Spinal cord (tissue), 10 donors: ENCODE measurements at places on chromosomes 5 and 9.

DNA sequence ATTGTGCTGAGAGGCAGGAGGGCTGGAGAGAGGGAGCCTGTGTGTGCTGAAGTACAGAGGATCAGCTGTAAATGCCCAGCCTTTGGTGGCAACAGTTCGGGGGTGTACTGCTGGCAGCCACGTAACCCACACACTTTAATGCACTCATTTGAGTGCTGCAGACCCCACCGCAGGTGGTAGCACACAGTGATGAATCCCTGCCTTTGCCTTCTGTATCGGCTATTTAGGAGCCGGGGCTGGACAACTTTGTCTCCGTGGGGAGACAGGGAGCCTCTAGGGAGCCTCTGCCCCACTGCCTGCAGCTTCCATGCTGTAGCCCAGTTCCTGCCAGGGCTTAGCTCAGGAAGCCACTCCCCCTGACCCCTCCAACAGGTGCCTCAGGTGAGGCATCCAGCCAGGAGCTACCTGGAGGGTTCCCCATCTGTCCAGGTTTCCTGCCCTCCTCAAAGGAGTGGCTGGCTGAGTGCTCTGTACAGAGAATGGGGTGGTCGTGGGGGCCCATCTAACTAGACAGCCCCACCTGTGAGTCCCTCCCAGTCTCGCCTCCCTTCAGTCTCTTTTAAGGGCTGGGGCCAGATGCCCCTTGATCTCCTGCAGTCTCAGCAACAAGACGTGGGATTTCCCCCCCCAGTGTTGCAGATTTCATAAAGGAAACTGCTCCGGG is 44.5 kb downstream of the SECISBP2 start:
- peaks cover 42% of the 10 kb centered on the region for H3K4me1 ChIP-seq
- no peak overlapping the region for H3K4me3 ChIP-seq
- peaks cover 64% of the 10 kb centered on the region for H3K36me3 ChIP-seq
- H3K27me3 ChIP-seq: no peaks in the 10 kb centered on the region
- no peak overlapping the region for H3K27ac ChIP-seq

GRCh38 chr9:136328622-136329041 is 1.3 kb downstream of the GPSM1 start:
- H3K27ac ChIP-seq: peak overlapping the region; percentile 87
- peaks cover 55% of the 10 kb centered on the region for H3K36me3 ChIP-seq
- H3K4me1 ChIP-seq: peaks cover 79% of the 10 kb centered on the region

GRCh38 chr9:33452828-33453271 is 5.5 kb upstream of the AQP3 start:
- H3K36me3 ChIP-seq: no peaks in the 10 kb centered on the region
- no peak overlapping the region for H3K27ac ChIP-seq

GRCh38 chr5:169637085-169637548 is at the start of gene DOCK2:
Gene DOCK2 (plus strand): TSS chr5:169637275. CDS start chr5:169637327, 52 bp downstream.
- H3K4me3 ChIP-seq: no peak within 1 kb of the TSS
- H3K27ac ChIP-seq: no peak within 1 kb of the TSS
- H3K4me1 ChIP-seq: peaks cover 17% of the 10 kb centered on the region

GRCh38 chr9:97803167-97804058 is 49.6 kb upstream of the FOXE1 start:
- peaks cover 3% of the 10 kb centered on the region for H3K4me1 ChIP-seq
- peak overlapping the region; percentile 19 for H3K4me3 ChIP-seq
- no peak overlapping the region for H3K27ac ChIP-seq
- H3K27me3 ChIP-seq: peaks cover 6% of the 10 kb centered on the region
- peak; percentile 88 for DNase-seq

DNA sequence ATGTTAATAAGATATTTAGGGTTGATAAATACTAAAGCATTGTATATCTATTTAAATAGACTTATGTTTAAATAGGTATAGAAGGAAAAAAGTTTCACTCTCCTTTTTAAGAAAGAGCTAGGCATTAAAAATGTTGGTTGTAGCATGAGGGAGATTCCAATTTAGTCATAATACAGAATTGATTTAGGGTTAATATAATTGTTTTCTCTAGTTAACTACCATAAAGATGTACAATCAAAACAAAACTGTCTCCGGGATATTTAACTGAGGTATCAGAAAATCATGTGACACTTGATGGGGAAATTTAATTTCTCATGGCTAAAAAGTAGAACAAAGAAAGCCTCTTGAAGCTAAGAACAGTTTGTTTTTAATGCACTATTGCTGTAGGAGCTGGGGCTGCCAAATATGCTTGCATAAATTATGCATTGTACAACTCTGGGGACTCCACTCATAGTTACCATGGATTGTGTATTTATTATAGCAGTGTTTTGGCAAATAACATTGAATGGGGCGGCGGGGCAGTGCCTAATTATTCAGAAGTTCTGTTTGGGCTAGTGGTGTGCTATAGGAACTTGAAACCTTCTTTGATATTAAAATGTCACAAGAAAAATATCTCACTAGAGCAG is 44.2 kb downstream of the SMC2 start:
- H3K4me3 ChIP-seq: no peak overlapping the region
- H3K36me3 ChIP-seq: peaks cover 3% of the 10 kb centered on the region
- H3K27me3 ChIP-seq: no peaks in the 10 kb centered on the region
- H3K4me1 ChIP-seq: no peaks in the 10 kb centered on the region
- no peak overlapping the region for H3K27ac ChIP-seq
- DNase-seq: no peak

- DNase-seq: no peak
- H3K4me1 ChIP-seq: peaks cover 10% of the 10 kb centered on the region
- H3K4me3 ChIP-seq: no peak overlapping the region
- H3K27me3 ChIP-seq: peaks cover 8% of the 10 kb centered on the region
- H3K36me3 ChIP-seq: no peaks in the 10 kb centered on the region
Measured at GRCh38 chr5:174335682-174336364, 290.3 kb downstream of the NSG2 start.

- no peak overlapping the region for H3K27ac ChIP-seq
- no peaks in the 10 kb centered on the region for H3K4me1 ChIP-seq
- no peaks in the 10 kb centered on the region for H3K27me3 ChIP-seq
- H3K4me3 ChIP-seq: no peak overlapping the region
Measured at GRCh38 chr9:13778631-13779030, 499.1 kb upstream of the MPDZ start.

DNA sequence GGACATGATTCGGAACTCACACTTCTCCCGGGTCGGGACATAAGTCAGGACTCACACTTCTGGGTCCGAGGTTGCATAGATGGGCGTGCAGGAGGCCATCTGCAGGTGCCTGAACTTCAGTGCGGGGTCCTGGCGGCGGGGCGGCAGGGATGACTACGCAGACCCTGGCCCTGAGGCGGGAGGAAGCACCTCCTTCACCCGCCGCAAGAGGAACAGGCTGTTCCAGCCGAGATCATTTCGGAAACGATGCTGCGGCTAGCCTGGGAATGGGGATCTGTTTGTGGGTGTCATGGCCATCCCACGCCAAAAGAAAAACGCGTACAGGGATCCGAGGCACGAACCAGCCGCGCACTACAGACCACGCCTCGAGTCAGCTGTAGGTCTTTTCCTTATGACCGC is 196.6 kb downstream of the TTLL11 start:
- no peak overlapping the region for H3K4me3 ChIP-seq
- peaks cover 7% of the 10 kb centered on the region for H3K36me3 ChIP-seq
- no peaks in the 10 kb centered on the region for H3K27me3 ChIP-seq
- H3K4me1 ChIP-seq: peaks cover 12% of the 10 kb centered on the region

DNA sequence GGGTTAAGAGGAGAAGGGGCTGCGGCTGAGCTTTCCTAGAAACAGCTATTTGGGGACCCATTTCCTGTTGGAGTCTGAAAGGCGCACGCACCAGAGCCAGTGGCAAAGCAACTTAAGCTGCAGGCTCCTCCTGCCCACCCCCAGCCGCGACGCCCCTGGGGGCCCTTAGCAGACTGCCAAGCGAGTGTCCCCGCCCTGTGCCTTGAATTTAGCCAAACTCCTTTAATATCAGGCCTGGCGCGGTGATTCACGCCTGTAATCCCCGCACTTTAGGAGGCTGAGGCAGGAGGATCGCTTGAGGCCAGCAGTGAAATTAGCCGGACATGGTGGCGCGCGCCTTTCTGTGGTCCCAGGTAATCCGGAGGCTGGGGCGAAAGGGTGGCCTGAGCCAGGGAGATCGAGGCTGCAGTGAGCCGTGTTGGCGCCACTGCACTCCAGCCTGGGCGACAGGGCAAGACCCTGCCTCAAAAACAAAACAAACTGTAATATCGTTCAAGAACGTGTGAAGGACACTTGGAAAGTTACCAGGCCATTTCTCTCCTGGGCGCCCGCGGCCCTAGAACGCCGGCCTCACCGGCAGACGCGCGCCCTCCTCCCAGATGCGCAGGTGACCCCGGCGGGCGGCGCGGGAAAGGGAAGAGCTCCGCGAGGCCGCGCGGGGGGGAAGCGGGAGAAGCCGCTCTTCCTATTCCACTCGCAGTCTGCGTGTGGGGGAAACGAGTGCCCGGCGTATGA is 1.0 kb upstream of the F2R start:
- H3K4me1 ChIP-seq: peaks cover 25% of the 10 kb centered on the region
- peak overlapping the region; percentile 78 for H3K4me3 ChIP-seq

DNA sequence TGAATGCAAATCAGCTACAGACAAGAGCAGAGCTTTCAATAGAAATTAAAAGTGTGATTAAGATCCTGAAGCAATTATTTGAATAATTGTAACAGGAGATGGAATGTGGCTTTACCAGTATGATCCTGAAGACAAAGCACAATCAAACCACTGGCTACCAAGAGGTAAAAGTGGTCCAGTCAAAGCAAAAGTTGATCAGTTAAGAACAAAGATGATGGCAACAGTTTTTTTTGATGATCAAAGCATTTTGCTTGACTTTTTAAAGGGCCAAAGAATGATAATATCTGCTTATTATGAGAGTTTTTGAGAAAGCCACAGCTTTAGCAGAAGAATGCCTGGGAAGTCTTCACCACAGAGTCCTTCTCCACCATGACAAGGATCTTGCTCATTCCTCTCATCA is 409.2 kb downstream of the CSNK1G3 start:
- no peaks in the 10 kb centered on the region for H3K4me1 ChIP-seq
- DNase-seq: no peak
- H3K36me3 ChIP-seq: no peaks in the 10 kb centered on the region
- H3K27me3 ChIP-seq: no peaks in the 10 kb centered on the region
- no peak overlapping the region for H3K27ac ChIP-seq

DNA sequence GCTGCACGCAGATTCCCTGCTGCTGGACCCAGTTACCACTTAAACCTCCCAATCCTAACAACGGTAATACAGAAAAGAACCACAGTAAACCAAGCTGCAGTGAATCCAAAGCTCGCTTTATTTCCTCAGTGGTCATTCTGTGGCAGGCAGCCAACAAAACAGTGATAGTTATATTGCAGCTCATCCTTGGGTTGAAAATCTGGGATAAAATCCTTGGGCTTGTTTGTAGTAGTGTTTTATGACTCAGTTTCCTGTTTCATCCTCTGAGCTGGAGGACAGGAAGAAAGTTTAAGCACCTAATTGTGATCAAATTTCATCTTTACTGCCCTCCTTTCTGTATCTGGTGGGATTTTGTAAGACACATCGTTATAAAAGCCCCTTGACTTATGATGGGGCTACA is 31.4 kb downstream of the HMGCR start:
- DNase-seq: no peak
- H3K27ac ChIP-seq: no peak overlapping the region
- H3K4me1 ChIP-seq: peaks cover 6% of the 10 kb centered on the region
- no peaks in the 10 kb centered on the region for H3K36me3 ChIP-seq
- no peaks in the 10 kb centered on the region for H3K27me3 ChIP-seq

GRCh38 chr5:55441954-55442353 is 92.8 kb downstream of the PLPP1 start:
- no peaks in the 10 kb centered on the region for H3K27me3 ChIP-seq
- no peaks in the 10 kb centered on the region for H3K36me3 ChIP-seq
- peaks cover 26% of the 10 kb centered on the region for H3K4me1 ChIP-seq
- no peak overlapping the region for H3K4me3 ChIP-seq

- no peak within 1 kb of the TSS for H3K4me3 ChIP-seq
- no peaks in the 10 kb centered on the region for H3K27me3 ChIP-seq
- H3K27ac ChIP-seq: no peak within 1 kb of the TSS
Measured at GRCh38 chr5:9630251-9630650, at the start of gene TAS2R1. Gene TAS2R1 (minus strand): TSS chr5:9630351. CDS start chr5:9630032, 319 bp downstream.

DNA sequence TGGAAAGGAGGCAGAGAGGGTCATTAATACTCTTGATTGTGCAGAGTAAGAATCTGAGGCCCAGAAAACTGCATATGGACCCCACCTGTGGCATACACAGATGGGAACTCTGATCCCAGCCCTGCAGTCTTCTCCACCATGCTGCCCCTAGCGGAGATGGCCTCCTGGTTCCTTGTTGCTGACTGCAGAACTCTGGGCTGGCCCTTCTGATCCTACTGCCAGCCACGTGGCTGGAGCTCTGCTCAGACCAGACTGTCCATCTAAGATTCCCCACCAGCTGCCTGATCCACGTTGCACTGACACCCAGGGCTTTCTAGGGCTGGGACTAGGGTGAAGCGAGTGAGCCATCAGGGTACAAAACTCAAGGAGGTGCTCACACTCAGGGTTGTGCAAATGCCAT is 245.7 kb upstream of the NR4A3 start:
- no peak overlapping the region for H3K27ac ChIP-seq
- H3K4me3 ChIP-seq: no peak overlapping the region
- DNase-seq: no peak
- no peaks in the 10 kb centered on the region for H3K27me3 ChIP-seq
- H3K4me1 ChIP-seq: no peaks in the 10 kb centered on the region
